ENCODE measurements at places on chromosomes 2 and 18. TPM values are rescaled to one million over a fixed set of nuclear protein-coding genes. Genes with fewer than 3 reads are reported as not detected.

Gene FASTKD1
- total RNA-seq = 25.2 TPM

Gene HSBP1L1
- 18.1 TPM for total RNA-seq

Gene NLRC4
- not detected for total RNA-seq

Gene PRSS56
- not detected for total RNA-seq

Gene CD8B2
- total RNA-seq = not detected

Gene DSC2
- total RNA-seq = 1.3 TPM

DNA sequence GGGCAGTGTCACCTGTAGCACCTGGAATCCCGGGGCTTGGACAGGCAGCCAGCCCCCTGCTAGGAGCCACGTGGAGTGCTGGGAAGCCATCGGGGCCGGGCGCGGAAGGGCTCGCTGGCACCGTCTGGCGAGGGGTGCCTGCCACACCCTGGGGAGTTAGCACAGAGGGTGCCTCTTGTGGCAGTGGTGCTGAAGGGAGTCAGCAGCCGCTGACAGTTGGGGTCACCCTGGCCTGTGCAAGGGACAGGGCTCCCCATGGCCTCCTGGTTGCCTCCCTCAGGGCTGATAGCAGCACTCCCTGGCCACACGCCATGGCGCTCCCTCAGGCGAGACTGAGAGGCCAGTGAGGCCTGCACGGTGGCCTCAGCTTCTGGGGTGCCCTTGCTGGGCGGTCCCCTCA is 13.9 kb upstream of the D2HGDH start:
- DNase-seq = no peak

- no peak for DNase-seq
Observed at GRCh38 chr2:163207693-163208370, 369.3 kb upstream of the KCNH7 start.

GRCh38 chr2:19178175-19178574 is 180.2 kb downstream of the OSR1 start:
- DNase-seq = no peak

DNA sequence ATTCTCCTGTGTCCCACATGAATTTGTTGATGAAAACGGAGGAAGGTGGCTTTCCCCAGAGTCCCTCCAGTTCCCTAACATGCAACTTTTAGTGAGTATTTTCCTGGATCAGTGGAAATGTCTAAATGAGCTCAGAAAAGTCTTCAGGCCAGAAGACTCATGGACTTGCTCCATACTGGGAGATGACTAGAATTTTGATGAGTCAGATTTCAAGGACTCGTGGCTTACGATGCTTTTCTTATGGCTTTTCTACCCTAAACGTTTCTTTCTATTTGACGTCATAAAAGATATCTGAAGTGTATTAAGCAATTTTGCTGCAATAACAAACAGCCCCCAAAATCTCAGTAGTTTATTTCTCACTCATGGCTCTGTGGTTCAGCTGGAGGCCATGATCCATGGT is 397.6 kb downstream of the FBXO15 start:
- no peak for DNase-seq

- no peak for DNase-seq
Observed at GRCh38 chr2:168690381-168690885, 112.0 kb upstream of the NOSTRIN start.

GRCh38 chr2:10490806-10491291 is 42.7 kb upstream of the ODC1 start:
- DNase-seq = no peak

DNA sequence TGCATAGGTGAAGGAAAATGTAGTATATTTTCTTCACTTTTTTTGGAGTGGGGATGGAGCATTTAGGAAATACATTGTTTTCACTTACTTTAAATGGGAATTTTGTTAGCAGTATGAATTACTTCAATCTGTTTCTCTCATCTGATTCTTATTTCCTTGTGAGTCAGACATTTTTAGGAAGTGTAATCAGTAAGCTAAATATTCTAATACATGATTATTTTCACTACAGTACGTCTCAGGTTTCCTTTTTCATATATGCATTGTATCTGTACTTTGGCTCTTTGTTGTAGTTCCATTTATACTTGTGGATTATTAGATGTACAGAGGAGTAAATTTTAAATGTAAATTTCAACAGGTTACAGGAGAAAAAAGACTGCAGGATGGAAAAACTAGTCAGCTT is 27.9 kb downstream of the GPD2 start:
- DNase-seq = no peak

GRCh38 chr2:225566798-225567197 is 167.3 kb downstream of the NYAP2 start:
- DNase-seq = no peak

GRCh38 chr2:46136953-46137352 is 160.3 kb upstream of the EPAS1 start:
- DNase-seq = no peak

DNA sequence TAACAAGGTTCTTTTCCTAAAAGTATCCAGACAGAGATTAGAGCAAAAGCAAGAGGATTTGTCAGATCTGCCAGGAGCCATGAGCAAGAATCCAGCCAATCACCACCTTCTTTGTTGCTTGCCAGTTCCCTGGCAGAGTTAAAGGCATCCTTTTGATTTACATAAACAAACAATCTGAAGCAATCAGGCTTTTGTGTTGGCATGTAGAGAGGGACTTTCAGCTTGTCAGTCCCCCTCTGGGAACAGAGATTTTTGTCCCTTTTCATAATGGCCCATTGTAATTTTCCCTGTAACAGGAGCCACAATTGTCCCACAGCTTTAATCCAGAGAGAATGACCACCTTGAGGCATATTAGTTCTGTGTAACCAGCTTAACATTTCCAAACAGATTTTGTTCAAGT is at the start of gene ERMN:
Gene ERMN, minus strand, starts transcription at position 39 of the 400 bp plus-strand sequence. CDS start 182 bp downstream, outside the sequence.
- no peak for DNase-seq

DNA sequence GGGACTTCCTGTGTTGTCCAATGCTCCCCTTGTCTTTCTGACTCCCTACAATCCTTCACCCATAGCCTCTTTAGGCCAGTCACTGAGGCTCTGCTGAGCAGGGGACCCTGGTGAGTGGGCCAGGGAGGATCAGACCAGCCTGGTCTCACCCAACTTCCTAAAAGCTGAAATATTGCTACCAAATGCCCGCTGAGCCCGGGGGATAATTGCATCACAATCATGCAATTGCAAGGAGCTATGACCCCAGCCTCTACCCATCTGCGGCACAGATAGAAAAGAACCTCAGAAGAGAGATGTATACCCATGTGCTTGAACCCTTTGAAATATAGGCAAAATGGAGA is 3.7 kb upstream of the SP100 start:
- DNase-seq = no peak

GRCh38 chr18:44895176-44895798 is 214.6 kb downstream of the SETBP1 start:
- DNase-seq = peak; percentile 54

DNA sequence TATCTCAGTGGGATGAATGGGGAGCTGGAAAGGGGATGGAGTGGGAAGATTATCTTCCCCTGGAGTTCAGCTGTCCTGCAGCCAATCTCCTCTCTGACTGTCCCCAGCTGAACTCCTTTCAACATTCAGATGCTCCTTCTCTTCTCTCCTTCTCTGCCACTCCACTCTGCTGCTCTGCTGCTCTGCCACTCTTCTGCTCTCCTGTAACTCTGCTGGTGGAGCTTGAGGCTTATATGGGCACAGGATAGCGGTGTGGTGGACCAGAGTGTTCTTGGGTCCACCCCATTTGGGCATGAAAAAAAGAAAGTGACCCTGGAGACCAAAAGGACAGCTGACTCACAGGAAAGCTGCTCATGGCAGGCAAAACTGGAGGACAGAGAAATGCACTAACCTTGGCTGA is 26.6 kb downstream of the FAHD2B start:
- DNase-seq = no peak

DNA sequence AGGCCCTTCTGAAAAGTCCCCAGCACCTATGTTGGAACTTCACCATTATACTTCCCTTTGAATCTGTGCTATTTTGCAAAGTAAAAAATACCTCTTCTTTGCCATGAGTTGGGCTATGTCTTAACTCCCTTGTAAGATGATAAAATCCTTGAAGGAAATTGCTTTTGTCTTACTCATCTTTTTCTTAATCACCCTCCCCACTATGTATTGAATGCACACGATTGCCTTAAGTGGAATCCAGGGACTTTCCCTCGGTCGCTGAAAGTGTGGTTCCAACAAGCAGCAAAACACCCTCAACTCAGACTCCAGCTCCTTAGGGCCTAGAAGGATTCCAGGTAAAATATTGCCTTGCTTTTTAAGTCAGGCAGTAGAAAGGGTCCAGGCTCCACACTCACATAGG is 173.2 kb upstream of the ARL4C start:
- DNase-seq = peak; percentile 83
